ENCODE measurements at places on chromosomes 1 and 21.

GRCh38 chr1:65371544-65371943, 48.9 kb upstream of the LEPR start:
- no peak for DNase-seq

GRCh38 chr1:171963762-171964161, 122.5 kb downstream of the DNM3 start:
- DNase-seq = no peak

GRCh38 chr1:236848274-236848923, 53.3 kb downstream of the MTR start:
- no peak for DNase-seq

DNA sequence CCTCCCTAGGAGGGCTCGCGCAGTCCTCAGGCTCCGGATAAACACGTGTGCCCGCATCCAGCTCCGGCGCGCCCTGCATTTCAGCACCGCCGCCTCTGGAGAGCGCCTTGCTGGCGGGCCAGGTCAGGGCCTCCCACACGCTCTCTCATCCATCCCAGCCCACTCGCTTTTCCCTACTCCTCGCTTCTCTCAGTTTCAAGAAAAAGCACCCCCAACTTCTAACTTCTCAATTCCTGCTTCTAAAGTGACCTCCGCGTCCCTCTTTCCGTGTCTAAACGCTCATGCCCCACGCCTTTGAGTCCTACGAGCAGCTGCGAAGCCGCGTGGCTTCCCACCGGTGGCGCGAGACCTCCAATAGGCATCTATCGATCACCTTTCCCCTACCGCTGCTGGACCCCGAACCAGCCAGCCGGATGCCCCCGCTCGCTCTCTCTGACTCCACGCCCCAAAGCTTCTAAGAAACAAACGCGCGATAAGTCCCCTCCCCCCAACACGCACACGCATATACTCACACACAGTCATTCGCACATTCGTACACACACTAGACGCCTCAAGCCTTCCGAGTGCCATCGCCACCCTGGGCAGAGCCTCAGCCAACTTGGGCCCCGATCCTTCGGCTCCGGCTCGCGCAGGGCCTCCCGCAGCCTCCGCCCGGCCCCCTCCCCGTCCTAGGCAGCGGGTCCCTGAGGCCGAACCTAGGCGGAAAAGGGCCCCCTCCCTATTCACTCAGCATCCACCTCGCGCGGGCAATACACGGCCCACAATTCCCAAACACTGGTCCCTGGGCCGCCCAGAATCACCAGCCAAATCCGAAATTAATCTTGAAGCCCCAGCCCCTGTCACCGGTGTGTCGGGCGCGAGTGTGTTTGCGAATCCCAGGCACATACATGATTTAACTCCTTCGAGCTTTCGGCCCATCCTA, 1.1 kb downstream of the NMNAT2 start:
- no peak for DNase-seq

Measured in hematopoietic multipotent progenitor cell treated with erythropoietin and hydrocortisone succinate and interleukin-3 and kit ligand, for 17 days (in vitro differentiated cells).